ENCODE measurements at places on chromosomes 13 and 19.

GRCh38 chr13:33723365-33723764 is 94.6 kb upstream of the RFC3 start:
- DNase-seq = no peak

GRCh38 chr19:29318581-29318980 is 105.6 kb upstream of the UQCRFS1 start:
- DNase-seq = no peak

DNA sequence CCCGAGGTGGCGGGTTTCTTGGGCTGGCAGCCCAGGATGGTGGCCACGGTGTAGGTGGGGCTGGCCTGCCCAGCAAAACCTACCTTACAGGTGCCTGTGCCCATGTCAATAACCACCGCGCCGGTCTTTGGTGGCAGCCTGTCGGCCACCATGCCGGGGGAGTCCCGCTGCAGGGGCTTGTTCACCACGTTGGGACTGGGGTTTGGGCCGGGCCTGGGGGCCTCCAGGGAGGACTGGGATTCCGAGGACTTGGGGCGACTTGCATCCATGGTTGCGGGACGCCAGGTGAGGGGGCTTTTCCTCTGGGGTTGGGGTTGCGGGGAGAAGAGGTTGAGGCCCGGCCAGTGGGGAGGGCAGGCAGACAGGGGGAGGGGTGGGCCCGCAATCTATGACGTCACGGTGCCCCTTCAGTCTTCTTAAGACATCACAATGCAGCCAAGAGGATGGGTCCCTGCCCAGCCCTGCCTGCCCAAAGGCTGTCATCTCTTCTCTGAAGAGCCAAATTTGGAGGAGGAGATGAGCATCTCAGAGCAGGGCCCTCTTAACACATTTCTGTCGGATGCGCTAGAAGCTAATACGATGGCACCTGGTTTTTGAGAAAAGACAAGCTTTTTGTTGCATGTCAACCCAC is at the start of gene ACTL9:
Gene ACTL9, minus strand, starts transcription at position 363 of the 631 bp plus-strand sequence. Its CDS starts 94 bp downstream, at position 269.
- no peak for DNase-seq

GRCh38 chr13:26423629-26424028 is 133.9 kb upstream of the WASF3 start:
- no peak for DNase-seq

GRCh38 chr13:90531744-90532143 is 815.7 kb upstream of the MIR17HG start:
- no peak for DNase-seq

GRCh38 chr19:47651132-47651531 is 42.2 kb downstream of the BICRA start:
- no peak for DNase-seq

DNA sequence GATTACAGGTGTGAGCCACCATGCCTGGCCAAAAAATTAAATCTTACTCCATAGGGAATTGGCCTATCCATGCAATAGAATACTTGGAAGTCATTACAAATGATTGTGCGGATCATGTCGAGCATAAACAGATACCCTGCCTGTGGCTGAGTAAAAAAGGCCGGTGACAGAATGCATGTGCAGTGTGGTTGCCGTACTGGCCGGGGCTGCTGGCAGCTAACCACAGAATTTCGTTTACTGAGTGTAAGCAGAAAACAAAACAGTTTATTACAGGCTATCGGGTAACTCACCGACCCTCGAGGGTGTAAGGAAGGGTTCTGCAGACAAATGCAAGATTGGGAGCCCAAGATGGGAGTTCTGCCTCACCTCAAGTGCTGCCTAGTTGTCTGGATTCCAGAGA is 127.7 kb downstream of the ZIC5 start:
- no peak for DNase-seq

- no peak for DNase-seq
These were observed 119.2 kb upstream of the MLNR start for GRCh38 chr13:49100637-49101570.

GRCh38 chr19:48329167-48329891 is 4.0 kb downstream of the EMP3 start:
- DNase-seq = peak; percentile 19

- DNase-seq = no peak
These were observed 13.4 kb downstream of the ITGBL1 start for GRCh38 chr13:101465877-101466276.

- no peak for DNase-seq
These were observed 2362.3 kb downstream of the PCDH9 start for GRCh38 chr13:64867856-64868255.

- DNase-seq = no peak
These were observed 1066.7 kb upstream of the PCDH20 start for GRCh38 chr13:62482351-62482750.

DNA sequence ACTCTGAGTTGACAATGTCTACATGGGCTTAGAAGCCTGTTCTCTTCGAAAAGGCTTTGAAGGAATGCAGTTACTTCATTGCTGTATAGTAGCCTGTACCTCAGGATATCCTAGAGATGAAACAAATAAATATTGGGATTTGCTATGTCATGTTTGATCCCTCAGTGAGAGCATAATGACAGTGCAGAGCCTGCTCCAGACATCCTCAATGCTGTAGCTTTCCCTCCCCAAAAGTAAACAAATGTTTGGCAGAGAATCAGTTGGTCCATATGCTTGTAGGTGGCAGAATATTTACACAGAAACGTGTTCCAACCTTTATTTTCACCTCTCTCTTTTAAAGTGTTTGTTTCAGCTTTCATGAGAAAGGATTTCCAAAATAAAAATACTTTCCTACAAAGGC is 515.3 kb upstream of the SGCG start:
- DNase-seq = no peak

- no peak for DNase-seq
These were observed 236.8 kb upstream of the SERP2 start for GRCh38 chr13:44136696-44137268.

DNA sequence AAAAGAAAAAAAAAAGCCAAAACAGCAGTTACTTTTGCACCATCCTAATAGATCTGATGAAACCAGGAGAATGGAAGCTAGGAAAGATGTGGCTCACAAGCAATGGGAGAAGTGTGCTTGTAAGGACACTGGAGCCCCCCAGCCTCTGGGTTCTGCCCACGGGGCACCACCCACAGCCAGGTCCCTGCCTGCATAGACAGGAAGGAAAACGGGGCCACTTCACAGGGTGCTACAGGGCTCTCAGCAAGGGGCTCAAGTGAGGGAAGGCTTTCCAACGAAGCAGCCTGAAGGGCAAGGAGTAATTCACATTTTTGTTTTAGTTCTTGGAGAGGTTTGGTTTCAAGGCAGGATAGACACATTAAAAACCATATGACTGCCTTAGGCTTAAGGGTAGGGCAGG is 42.7 kb downstream of the BRD4 start:
- DNase-seq = no peak

GRCh38 chr19:45999653-46000121 is 4.4 kb downstream of the CCDC61 start:
- no peak for DNase-seq

DNA sequence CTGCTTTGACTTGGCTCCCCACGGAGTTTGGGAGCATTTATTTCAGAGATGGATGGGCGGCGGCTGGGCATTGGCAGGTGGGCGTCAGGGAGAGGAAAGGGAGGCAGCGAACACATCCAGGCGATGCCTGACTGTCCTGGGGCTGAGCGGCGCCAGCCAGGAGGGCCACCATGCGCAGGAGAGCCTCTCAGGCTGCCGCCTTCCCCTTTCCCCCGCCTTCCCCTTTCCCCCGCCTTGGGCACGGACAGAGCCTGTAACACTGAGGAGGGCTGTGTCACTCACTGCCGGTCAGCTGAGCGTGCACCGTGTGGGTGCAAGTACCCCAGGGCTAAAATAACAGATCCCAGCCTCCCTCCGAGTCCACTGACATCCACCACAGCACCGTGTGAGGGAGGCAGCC is 11.4 kb downstream of the MCF2L start:
- no peak for DNase-seq

GRCh38 chr13:78085434-78086225 is 167.0 kb upstream of the EDNRB start:
- no peak for DNase-seq

DNA sequence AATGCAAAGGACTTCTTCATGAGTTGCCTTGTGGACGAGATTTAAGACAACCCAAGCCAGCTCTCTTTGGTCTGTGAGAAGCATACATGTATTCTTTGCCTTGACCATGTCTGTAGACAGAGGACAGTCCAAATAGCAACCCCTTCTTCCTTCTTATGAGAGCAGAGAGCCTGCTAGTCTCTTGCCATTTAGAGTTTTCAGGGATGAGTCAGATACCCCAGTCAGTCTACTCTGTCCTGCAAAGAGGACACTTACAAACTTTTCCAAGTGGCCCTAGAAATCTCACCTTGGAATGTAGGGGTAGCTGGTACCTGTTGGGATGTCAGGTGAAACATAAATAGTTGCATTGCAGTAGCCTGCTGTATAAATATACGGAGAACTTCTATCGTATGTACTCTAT is 36.7 kb downstream of the DNAJC3 start:
- DNase-seq = no peak

DNA sequence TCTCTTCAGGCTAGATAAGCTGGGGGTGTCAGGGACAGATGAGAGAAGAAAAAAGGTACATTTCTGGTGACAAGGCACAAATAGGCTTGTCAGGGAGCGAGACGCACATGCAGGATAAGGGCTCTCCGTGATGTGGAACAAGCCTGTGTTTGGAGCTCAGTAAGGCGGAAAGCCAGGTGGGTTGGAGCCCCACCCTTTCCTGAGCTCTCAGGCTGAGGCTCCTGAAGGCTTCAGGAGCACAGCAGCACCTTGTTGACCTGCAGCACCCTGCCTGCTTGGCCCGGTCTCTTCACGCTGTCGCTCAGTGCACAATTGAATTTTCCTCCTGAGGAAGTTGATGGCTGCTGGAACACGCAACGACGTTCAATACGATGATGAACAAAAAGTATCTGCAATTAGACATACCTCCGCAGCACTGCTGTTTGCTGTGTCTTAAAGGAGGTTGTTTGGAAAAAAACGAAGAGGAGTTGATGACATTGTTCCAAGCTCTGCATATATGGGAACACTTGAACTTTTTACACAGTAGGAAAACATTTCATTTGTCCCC is 29.3 kb downstream of the SERP2 start:
- DNase-seq = no peak

- DNase-seq = no peak
These were observed 87.6 kb downstream of the ARHGEF7 start for GRCh38 chr13:111202745-111203144.

- DNase-seq = no peak
These were observed 15.4 kb downstream of the BBC3 start for GRCh38 chr19:47215581-47215980.

DNA sequence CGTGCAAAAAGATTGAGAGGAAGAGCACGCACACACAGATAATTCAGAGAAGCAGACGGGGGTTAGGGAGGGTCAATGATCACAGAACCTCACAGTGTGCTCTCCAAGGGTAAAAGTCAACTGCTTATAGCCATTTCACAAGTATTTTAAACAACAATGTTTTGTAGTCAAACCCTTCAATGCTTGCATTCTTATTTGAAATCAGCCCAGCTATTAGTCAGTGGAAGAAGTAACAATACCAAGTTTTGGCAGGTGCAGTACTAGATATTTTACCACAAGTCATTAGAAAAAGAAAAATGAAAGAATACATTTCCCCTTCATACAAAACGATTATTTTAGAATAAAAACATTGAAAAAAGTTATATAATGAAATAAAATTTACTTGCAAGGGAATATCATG is 2.6 kb downstream of the CSNK1A1L start:
- no peak for DNase-seq

DNA sequence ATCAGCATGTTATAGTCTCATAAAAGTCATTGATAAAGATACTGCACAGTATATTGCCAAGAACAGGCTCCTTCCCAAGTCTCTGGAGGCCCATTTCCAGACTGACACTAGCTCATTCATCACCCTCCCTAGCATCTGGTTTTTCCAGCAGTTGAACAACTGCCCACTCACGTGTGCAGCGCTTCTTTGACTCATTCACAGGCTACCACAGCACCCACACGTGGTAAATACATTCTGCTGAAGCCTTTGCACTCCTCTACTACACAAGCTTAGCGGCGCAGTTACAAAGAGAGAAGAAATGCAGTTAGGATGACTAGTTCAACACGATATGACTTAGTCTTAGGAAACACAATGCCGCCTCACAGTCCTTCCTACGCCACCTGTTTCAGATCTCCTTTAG is 87.7 kb downstream of the DOCK9 start:
- DNase-seq = no peak

- peak; percentile 11 for DNase-seq
These were observed 53.4 kb downstream of the PDS5B start for GRCh38 chr13:32639502-32640105.

DNA sequence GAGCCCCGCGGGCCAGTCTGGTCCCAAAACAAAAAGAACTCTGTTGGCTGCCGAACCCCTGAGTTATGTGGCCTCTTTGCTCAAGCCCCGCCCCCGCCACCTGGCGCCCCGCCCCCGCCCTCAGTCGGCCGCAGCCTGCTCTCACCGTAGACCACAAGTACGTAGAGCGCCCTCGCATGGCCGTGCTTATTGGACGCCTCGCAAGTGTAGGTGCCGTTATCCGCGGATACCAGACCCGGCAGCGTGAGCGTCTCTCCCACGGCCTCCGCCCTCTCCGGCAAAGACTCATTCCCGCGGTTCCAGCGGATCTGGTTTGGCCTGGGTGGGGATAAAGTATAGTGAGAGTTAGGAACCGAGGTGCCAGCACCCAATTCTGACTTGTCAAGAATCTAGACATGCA is 5.5 kb upstream of the ZNF428 start:
- DNase-seq = no peak

GRCh38 chr19:34430738-34431625 is 2.8 kb downstream of the UBA2 start:
- peak; percentile 44 for DNase-seq

DNA sequence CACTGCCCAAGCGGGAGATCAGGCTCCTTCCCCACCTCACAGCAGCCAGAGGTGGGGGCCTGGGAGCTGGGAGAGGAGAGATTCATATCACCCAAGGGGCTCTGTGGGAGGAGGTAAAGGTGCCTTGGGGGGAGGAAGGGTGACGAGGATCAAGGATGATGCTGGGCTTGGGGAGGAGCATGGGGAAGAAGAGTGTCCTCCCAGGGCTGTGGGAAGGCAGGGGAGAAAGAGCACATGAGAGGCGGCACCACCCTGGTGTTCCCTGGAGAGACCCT is 82.7 kb downstream of the ANKRD10 start:
- no peak for DNase-seq

DNA sequence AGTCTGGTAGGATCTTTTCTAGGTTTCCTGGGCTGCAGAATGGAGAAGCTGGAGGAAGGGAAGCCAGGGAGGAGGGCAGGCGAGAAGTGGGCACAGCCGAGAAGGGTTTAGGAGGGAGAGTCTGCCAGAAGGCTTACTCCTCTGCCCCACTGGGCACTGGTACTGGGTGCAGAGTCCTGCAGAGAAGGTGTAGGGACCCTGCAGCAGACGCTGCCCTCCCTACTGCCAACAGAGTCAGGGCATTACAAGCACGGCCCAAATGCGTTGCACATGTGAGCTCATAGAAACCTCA is 726 bp upstream of the PEPD start:
- no peak for DNase-seq

GRCh38 chr19:51107406-51108065 is 673 bp downstream of the CTU1 start:
- DNase-seq = no peak

DNA sequence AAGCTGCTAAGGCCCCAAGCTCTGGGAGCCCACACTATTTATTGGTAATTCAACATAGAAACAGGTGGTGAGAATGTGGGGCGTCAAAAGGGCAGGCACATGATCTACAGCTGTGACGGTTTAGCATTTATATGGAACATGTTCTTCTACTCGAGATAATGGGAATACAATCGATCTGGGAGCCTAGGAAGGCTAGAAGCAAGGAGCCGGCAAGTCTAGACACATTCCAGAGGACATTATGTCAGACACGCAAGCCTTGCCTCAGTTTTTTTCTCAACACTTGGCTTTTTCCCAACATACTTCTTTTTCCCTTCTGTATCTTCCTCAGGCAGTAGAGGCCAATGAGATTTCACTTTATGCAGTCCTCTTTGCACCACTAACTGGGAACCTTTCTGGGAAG is 315.7 kb upstream of the SLITRK5 start:
- DNase-seq = no peak
